Activated CD8-positive, alpha-beta T cell treated with anti-CD3 and anti-CD28 coated beads, Interleukin-2, amount 10 ng/mL, durations not matched to agents 7 days and 5 days (primary cell): ENCODE measurements at places on chromosomes 6 and 20.

DNA sequence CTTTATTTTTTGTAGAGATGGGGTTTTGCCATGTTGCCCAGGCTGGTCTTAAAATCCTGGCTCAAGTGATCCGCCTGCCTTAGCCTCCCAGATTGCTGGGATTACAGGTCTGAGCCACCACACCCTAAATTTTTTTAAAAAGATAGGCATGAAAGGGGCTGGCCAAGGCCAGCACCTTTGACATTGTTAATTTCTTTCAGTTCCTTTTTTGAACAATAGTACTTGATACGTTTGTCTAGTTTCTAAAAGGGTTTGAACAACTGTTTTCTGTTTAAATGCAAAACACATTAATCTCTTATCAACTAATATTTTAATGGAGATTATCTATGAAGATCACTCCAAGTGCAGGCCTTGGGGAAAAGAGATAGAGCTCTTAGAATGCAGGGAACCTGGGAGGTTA is 37.6 kb upstream of the PTPRK start:
- no peak for DNase-seq

DNA sequence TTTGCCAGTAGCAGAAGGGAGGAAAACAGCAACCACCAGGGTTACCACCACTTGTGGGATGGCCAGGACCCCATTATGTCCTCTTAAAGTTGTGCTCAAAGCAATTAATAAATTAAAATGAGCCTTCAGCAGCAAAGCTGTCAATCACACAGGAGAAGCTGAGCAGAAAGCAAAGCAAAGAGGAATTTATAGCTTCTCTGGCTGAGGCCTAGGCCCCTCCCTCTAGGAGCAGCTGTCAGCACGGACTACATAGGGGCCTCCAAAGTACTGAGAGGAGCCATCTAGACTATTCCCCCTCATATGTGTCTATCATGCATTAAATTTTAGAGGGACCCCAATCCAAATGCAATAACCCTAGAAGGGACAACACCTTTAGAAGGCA is 6.4 kb downstream of the CCND3 start:
- no peak for DNase-seq

- DNase-seq = no peak
Measured at GRCh38 chr6:37971266-37971665, 151.7 kb downstream of the ZFAND3 start.

- peak; percentile 86 for DNase-seq
Measured at GRCh38 chr20:59222253-59223181, 58.9 kb downstream of the ZNF831 start.

GRCh38 chr6:6812427-6812826 is 223.9 kb downstream of the LY86 start:
- no peak for DNase-seq

- DNase-seq = no peak
Measured at GRCh38 chr20:2708073-2708415, 15.5 kb downstream of the EBF4 start.

DNA sequence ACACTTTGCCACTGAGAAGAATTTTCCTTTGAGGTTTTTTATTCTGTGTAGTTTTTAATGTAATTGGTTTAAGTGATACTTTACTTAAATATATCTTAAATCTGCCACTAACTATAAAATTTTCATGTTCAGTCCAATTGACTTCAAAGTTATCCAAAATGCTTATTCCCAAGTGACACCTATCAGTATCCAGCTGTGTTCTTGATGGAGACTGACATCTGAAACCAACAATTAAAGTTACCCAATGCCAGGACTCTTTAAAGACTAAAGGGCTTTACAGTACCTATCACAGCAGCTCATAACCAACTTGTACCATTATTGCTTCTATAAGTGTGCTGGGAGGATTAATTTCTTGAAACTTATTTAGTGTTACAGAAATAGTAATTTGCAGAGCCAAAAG is 13.8 kb upstream of the EYA4 start:
- DNase-seq = no peak

DNA sequence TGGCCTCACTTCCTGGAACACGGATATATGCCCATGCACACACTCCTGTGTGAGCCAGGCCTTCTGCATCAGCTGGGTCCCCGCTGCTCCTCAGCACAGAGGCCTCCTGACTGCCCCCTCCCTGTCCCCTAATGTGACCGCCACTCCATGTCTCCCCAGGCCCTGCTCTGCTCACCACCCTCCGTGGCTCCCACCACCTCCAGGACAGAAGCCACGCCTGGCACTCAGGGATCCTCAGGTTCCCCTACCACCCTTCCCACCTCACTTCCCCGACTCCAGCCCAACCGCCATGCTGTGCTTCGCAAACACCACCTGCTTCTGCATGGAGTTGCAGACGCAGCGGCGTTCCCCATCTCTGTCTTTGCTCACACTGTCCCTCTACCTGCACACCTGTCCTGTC is 4.3 kb upstream of the SRC start:
- no peak for DNase-seq

- peak; percentile 76 for DNase-seq
Measured at GRCh38 chr6:157527471-157527907, 146.5 kb downstream of the ZDHHC14 start.

- DNase-seq = no peak
Measured at GRCh38 chr6:72553531-72554511, 68.0 kb upstream of the KCNQ5 start.

DNA sequence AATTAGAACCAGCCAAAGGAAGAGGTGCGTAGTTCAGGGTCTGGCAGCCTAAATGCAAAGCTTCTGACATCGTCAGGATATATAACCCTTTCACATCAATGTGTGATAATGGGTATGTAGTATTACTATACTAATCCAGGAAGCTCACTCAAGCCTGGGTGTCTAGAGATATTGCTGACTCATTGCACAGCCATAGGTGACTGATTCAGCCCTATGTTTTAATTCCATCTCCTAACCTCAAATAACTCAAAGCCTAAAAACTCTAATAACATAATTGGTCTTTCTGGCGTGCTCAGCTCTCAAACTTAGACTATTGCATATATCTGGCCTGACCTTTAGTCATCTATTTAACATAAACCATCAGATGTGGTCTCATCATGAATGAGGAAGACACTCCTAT is 658.4 kb downstream of the TBC1D32 start:
- no peak for DNase-seq

- DNase-seq = no peak
Measured at GRCh38 chr6:80543598-80544222, 437.2 kb downstream of the BCKDHB start.

DNA sequence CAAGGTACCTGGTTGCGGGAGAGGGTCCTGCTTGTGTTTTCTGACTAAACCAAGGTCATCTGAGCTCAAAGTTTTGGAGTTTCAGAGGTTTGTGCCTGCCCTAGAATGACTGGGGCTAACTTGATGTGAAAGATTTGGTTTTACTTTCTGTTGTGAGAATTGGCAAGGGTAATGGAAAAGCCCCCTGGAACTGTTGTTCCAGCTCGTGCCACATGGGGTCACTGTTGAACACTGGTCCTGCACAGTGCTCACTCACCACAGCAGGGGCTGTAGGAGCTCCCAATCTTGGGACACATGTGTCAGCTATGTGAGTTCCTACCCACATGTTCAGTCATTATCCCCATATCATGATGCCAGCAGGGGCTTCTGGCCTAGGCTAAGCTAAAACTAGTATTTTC is 6.5 kb downstream of the TGM6 start:
- peak; percentile 74 for DNase-seq

GRCh38 chr6:167499161-167499660 is 174.3 kb downstream of the TTLL2 start:
- DNase-seq = no peak

- DNase-seq = no peak
Measured at GRCh38 chr6:90328004-90328403, 31.4 kb upstream of the BACH2 start.

DNA sequence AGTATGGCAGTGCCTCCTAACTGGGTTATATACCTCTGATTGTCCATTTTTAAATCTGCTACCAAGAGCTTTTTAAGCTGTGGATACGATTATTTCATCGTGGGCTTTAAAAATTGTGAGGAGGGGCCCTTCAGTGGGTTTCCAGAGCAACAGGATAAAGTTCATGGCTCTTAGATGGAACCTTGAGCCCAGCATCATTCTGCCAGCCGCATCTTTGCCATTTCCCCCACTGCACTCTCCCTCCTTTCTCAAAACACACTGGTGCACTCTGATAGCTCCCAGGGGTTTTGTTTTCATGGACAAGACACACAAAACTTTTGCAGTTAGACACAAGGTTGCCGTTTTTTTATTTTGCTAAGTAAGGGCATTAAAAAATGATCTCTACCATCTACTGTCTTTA is 54.1 kb downstream of the RREB1 start:
- no peak for DNase-seq

- DNase-seq = no peak
Measured at GRCh38 chr6:127952831-127953230, 52.0 kb upstream of the THEMIS start.

DNA sequence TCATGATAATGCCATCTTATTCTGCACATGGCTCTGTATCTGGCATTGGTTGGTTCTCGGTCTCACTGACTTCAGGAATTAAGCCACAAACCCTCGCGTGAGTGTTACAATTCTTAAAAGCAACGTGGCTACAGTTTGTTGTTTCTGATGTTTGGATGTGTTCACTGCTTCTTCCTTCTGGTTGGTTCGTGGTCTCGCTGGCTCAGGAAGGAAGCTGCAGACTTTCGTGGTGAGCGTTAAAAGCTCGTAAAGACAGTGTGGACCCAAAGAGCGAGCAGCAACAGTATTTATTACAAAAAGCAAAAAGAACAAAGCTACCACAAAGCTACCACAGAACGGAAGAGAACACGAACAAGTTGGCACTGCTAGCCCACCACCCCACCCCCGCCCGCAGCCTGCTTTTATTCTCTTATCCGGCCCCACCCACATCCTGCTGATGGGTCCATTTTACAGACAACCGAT is 51.1 kb downstream of the MYLIP start:
- peak; percentile 84 for DNase-seq

DNA sequence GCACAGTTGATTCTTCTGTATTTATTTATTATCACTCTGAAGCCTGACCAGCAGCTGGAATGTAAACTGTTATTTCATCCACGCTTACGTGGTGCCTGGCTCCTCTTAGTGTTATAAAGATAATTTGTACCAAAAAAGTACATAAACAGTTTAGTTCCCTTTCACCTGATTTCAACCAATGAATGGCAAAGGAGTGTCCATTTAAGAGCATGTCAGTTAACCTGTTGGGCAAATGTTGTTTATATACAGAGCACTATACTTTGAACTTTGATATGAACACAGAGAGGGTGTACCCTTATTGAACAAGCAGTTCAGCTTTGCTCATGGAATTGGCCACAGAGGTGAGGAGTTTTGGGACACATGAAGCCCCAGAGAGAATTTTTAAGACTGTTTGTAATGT is 7.2 kb upstream of the CTCFL start:
- no peak for DNase-seq

DNA sequence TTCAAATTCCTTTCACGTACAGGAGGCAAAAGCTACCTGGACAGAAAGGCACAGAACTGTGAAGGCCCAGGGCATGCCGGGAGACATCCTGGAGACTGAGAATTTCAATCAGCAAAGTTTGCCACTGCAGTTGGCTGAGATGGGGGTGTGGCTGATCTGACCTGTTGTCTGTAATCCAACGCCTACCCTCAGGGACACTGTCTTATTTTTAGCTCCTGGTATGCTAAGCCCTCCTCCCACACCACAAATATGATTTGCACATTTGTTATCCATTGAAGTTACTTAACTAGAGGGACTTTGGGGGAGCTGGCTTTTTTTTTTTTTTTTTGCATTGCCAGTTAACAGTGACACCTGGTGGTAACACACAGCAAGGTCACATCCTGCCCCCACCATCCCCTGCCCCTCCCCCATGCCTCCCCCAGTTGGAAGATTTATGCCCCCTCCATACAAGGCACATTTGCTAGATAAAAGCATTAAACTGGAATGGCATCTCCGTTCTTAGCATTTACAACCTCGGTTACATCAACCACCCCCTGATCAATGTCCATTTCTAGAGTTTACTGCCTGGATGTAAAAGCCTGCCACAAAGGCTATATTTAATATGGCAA is 40.4 kb downstream of the TTI1 start:
- DNase-seq = peak; percentile 55

DNA sequence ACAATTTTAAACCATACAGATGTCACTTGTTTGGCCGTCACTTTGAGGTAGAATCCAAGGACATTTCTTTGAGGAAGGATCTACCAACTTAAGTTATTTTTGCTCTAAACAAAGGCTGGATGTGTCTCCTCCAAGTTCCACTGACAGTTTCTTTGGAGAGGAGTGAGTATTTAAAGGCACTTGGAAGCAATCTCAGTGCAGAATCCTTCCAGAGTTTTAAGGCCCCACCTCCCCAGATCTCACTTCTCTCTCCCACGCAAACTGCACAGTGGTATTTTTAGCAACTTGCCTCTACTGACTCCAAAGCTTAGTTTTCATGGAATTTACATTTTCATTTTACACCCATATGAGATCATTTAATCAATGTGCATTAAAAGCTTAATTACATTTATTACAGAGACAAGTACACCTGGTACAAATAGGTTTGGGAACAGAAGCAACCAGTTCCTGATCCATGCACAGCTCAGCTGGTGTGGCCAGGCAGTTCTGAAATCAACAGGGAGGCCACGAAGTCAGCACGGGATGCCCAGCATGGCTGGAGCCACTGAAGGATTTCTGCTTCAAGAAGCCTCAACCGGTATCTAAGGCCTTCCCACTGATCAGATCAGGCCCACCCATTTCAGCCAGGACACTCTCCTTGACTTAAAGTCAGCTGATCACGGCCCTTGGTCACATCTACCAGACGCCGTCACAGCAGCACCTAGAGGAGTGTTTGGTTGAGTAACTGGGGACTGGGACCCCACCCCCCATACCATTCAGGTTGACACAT is 109.8 kb downstream of the SYCP2 start:
- no peak for DNase-seq

- DNase-seq = no peak
Measured at GRCh38 chr6:48733581-48733980, 622.6 kb upstream of the PTCHD4 start.

DNA sequence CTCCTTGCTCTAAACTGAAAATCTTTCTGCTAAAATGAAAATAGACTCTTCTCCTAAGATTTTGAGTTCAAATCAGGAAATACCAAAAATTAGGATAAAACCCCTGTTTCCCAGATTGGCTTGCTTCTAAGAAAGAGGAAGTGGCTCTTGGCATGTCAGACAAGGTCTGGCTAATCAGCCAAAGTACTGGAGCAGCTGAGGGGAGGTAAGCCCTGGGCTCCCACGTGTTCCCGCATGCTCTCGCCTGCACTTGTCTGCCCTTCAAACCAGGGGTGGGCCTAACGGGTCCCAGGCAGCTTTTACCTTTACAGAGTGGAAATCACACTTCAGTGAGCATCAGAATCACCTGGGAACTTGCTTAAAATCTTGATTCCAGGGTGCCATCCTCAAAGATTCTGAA is 43.2 kb upstream of the GABRR1 start:
- no peak for DNase-seq

DNA sequence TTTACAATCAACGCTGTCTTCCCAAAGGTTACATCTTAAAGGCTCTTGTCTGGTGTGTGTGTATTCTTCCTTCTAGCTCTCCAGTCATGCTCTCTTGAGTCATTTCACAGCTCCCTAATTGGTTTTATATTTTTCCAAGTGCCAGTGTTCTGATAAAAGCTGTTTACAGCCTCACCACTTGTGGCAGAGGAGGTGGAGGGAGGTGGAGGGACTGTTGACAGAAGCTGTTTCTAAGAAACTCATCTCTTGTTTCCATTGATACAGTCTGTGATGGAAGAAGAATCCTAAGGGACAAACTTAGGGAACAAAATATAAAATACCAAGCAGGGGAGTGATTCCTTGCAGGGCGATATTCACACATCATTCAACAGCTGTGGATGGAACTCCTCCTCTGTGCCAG is 64.0 kb downstream of the QRSL1 start:
- DNase-seq = no peak

- DNase-seq = no peak
Measured at GRCh38 chr20:4104045-4104444, 88.7 kb upstream of the RNF24 start.

- no peak for DNase-seq
Measured at GRCh38 chr6:117326396-117326795, 61.0 kb downstream of the VGLL2 start.
